ENCODE measurements at places on chromosomes 4 and X. TPM values are rescaled to one million over a fixed set of nuclear protein-coding genes. Genes with fewer than 3 reads are reported as not detected.
A peak's percentile ranks its signal among the peaks of the same experiment; 100 is the strongest.

Gene TMEM47
- 28.3 TPM for polyA plus RNA-seq

Gene APELA
- 8.4 TPM for polyA plus RNA-seq

Gene DMP1
- 0.05 TPM for polyA plus RNA-seq

Gene CTAG1B
- not detected for polyA plus RNA-seq

Gene AMBN
- 0.87 TPM for polyA plus RNA-seq

Gene CITED1
- polyA plus RNA-seq = 10.2 TPM

Gene PDE6B
- 50.5 TPM for polyA plus RNA-seq

Gene P2RY4
- polyA plus RNA-seq = 0.14 TPM

Gene PLS3
- 203 TPM for polyA plus RNA-seq

Gene IL21
- polyA plus RNA-seq = not detected

Gene GLRB
- 13.2 TPM for polyA plus RNA-seq

DNA sequence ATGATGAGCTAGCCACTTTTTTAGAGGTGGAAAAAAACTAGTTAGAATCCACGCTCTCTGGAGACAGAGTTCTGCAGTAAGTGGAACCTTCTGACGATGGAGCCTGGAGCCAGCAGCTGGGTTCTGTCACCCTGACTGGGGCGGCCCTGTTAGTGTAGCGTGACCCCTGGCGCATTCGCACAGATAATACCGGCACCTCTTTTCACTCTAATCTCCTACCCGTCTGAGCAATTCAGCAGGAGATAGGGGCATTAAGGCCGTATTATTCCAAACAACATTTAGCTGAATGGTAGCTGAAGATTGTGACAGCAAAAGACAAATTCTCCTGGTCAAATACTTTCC, 292.6 kb downstream of the FBXO8 start:
- peak; percentile 53 for DNase-seq

GRCh38 chr4:113411496-113411938, 350.0 kb downstream of the CAMK2D start:
- DNase-seq = no peak

- no peak for DNase-seq
These were observed 131.0 kb upstream of the SLC34A2 start for GRCh38 chr4:25524663-25525062.

DNA sequence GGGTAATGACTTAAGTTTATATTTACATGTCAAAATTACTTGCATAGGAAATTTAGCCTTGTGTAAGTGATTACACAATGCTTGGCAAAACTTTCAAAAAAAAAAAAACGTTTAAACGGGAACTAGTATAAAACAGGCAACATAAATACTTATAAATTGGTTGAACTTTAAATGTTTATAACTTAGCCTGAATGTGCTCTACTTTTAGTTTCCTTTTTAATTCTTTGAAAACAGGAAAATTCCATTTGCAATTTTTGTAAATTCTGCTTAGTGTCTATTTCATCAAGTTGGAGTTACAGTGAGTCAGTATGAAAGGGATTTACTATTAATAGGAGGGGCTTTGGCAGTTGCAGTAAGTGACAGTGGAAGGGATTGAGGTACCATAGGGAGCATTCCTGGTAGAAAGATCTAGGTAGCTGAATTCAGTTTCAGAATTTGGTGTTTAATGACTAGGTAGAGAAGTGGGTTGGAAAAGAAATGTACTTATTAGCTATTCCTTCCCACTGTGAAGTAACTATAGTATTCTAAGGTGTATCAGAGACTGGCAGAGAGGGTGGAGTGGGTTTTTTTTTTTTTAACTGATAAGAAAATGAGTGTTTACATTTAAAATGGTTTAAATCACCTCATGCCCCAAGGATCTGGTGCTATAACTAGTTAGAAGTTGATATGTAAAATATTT, 2.8 kb downstream of the STAG2 start:
- DNase-seq = no peak

DNA sequence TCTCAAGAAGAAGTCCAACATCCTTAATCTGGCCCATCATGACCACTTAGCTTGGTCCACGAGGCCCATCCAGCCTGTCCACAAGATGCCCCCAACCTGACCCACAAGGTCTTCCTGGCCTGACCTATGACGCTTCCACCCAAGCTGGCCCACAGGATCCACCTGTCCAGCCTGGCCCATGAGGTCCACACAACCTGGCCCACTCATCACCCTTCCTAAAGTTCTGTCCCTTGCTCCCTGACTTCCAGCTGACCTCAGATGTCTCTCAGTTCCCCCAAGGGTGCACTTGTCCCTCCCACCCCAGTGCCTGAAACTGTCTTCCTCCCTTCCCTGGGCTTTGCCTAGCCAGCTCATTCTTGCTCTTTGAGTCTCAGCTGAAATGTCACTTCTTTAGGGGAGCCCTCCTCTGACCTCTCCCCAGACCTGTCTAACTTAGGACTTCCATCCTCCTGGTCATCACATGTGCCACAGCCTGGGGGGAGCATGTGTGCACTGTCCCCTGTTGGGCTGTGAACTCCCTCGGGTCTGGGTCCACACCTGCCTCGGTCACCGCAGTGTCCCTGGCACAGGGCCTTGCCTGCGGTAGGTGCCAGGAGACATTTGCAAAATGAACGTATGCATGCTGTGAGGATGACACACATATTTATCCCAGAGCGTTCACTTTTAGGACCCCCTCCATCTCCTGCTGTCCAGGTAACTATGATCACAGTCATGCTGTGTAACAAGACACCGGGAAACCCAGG, 61.7 kb downstream of the EVC start:
- no peak for DNase-seq

GRCh38 chrX:75968293-75968692, 183.2 kb upstream of the MAGEE2 start:
- no peak for DNase-seq

GRCh38 chr4:162797108-162797507, 369.6 kb downstream of the NAF1 start:
- no peak for DNase-seq

- no peak for DNase-seq
These were observed 47.8 kb downstream of the TMA16 start for GRCh38 chr4:163542275-163542674.

DNA sequence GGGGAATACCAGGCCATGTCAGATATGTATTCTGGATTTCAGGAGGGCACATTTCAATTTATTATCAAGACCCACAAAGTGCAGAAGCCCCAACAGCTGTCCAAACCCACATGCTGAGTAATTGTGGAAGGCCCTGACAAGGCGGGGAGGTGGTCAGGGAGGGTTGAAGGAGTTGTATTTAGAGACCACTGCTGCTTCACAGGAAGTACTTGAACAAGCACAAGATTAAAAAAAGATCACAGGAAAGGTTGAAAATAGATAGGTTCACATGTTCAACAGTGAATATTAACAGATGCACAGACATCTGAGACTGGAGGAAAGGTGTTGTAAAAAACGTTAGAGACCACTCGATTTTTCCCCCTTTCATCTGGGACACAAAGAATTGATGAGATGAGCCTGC, 17.9 kb downstream of the ATP8A1 start:
- DNase-seq = no peak

GRCh38 chr4:185471235-185472102, at the start of gene CCDC110:
CCDC110 (minus strand) TSS chr4:185471733; CDS start chr4:185471683, 50 bp downstream.
- DNase-seq = peak; percentile 80

GRCh38 chr4:106258145-106259045, 57.6 kb downstream of the TBCK start:
- DNase-seq = no peak

- DNase-seq = peak; percentile 37
These were observed 283.7 kb upstream of the GATB start for GRCh38 chr4:152044331-152045036.

- DNase-seq = no peak
These were observed 11.0 kb upstream of the DUSP9 start for GRCh38 chrX:153635788-153636668.

DNA sequence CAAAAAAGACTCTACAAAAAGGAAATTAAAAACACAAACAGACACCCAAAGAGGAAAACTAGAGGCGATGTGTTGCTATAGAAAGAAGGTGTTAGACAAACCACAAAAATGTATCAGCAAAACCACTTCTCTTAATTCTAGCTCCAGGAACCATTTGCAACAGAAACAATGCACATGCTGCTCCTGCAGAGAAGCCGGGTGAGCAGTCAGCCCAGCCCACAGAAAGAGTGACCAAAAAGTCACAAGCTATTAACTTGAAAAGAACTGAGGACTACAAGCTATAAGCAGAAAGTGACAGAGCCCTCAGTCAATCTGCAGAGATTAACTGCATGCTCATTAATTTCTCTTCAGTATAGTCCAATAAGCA, 96.2 kb upstream of the KLHL13 start:
- no peak for DNase-seq

DNA sequence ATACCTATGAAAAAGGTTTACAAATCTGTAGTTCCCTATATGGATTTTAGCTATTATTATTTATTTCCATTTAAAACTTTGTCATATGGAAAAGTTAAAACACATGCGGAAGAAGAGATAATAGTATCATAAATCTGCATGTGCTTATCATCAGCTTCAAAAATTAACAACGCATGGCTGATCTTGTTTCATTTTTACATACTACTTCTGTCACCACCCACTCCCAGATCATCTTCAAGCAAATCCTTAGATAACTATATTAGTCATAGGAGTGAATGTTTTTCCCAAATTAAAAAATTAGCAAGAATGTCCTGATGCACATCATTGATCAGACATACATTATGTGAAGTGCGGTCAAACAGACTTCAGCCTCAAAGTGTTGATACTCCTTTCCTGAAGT, 24.6 kb upstream of the MOB1B start:
- no peak for DNase-seq

GRCh38 chr4:2598511-2599303, 62.3 kb downstream of the FAM193A start:
- no peak for DNase-seq

DNA sequence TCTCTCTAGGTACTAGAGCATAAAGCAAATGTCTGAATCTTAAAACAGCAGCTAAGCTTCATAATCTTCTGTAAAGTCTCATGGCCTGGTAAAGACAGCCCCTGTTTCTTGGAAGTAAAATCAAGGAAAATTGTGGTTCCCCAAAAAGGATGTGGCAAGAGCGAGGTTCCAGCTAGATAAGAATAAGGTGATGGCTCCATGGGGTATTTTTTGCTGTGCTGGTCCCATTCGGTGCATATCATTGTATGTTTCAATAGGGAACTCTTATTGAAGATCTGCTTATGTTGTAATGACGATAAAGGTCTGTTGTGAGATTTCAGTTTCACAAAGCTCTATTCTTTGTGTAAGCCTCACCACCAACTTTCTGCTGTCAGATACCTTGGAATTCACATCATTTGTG, 316.9 kb upstream of the NOCT start:
- no peak for DNase-seq

DNA sequence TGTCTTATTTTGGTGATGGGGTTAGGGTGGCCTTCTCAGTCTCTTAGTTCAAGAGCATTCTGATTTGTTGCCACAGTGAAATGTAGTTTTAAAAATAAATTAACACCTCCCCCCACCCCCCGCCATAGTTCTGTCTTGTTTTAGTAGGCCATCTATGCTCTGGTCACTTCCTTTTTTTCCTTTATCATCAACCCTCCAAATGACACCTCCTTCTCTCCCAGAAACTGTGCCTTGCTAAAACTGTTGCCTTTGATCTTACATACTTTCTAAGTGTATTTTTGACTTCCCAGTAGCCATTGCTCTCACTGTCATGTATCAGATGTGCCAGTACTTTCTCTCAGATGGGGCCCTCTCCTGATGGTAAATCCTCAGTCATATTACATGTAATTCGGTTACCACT, 14.5 kb upstream of the NDUFC1 start:
- DNase-seq = no peak

DNA sequence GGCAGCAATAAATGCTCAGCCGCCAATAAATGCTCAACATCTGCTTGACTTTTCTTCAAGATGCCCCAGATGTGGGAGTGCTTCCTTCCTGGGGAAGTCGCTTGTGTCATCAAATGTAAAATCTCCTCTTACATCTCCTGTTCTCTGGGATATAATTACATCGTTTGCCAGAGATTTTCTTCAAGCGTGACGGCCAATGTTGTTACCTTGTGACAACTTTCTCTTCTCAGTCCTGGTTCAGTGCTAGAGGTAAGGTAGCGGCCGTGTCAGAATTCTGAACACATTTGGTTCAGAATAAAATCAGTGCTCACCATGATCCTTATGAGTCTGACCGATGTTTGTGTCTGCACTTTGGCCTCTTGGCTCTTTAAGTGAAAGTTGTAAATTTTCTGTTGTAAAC, 102.5 kb downstream of the ASMT start:
- DNase-seq = peak; percentile 56

GRCh38 chr4:122577189-122577553, 43.7 kb downstream of the IL21 start:
- DNase-seq = no peak

DNA sequence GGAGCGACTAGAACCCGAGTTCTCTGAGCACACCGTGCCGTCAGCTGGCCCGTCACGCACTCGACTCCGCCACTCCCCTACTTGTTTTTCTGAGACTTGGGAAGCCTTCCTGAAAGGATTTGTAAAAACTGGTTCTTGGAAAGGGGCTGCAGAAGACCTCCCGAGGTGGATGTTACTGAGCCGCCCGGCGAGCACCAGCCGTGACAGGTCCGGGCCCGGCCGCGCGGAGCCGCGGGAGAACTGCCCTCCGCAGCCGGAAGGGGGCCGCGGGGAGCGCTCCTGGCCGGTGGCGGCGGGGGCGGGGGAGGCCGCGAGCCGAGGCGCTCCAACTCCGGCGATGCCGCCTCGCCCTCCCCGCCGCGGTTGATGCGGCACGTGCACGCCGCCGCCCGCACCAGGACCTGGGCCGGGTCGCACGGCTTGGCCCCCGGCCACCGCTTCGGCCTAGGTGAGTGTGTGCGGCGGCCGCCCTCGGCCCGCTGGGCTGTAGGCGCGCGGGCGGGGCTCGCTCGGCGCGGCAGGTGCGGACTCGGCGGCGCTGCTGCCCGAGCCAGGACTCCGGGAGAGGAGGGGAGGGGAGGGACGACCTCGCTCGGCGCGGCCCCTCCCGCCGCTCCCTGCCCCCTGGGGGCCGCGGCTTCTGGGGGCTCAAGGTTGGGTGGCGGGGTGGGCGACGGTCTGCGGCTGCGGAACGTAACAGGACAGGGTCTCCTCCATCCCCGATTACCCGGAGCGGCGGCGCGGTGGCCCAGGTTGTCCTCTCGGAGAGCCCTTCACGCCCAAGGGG, 1.7 kb downstream of the SPRY1 start:
- no peak for DNase-seq

GRCh38 chrX:135480076-135480475, 40.4 kb upstream of the INTS6L start:
- no peak for DNase-seq

DNA sequence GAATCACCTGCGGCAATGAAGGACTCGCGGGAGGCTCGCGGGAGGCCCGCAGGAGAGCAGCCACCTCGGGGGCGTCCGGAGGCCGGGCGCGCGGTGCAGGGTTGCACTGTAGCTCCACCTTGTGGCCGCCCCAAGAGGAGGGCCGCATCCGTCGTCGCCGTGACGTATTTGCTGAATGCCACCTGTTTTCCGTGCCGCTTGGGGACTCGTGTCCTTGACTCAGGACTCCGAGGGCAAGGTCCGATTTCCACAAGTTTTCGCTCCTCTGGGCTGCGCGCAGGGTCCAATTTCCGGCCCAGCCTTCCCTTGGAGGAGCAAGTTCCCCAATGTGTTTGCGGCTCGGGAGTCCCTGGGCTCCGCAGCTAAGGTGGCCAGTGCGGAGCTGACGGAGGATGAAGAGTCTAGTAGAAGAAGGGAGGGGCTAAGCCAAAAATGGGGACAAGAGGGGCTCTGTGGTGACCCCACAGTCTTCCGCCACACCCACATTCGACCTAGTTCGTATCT, 10.7 kb upstream of the DLG3 start:
- no peak for DNase-seq

Measured in left renal cortex interstitium (tissue), 4 donors.